ENCODE measurements at places on chromosomes 2 and 18.

DNA sequence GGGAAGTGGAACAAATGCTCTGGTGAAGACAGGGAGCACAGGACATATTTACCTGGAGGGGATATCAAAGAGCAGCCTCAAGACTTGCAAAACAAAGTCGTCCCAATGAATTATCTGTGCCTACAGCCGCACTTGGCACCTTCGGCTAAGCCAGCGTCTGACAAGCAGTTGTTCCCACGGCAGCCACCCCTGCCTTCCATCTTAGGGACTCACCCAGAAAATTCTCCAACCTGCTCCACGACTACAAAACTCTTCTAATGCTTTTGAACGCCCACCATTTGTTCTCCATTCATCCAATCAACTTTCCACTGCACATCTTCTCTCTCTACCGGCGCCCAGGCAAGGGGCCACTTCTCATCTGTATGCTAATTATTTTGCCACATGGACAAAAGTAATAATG lies 7.0 kb downstream of the MYT1L start:
- DNase-seq: no peak

DNA sequence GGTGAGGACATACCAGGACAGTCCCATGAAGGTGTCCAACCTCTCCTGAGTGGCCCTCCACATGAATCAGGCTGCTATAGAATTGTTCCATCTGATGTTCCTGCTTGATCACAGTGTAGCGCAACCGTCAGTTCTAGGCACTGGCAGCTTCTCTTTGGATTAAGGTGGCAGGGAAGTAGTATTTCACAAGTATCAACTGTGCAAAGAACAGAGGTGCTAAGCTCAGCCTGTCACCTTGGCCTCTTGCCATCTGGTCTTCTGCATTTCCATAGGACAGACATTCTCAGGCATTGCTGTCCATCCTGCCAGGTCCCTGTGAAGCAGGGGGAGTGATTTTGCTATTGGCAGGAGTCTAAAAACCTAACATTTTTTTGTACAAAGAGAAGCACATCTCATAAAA lies 182.2 kb upstream of the EPAS1 start:
- no peak for DNase-seq

GRCh38 chr2:25506226-25506625 lies 164.5 kb upstream of the DNMT3A start:
- DNase-seq: no peak

- no peak for DNase-seq
These were observed 197.1 kb downstream of the NEDD4L start for GRCh38 chr18:58241026-58241679.

- no peak for DNase-seq
These were observed 282.9 kb upstream of the SLC8A1 start for GRCh38 chr2:40734797-40735196.

Measured in RPMI8226 (cell line).